ENCODE measurements at places on chromosomes 7 and 10.

DNA sequence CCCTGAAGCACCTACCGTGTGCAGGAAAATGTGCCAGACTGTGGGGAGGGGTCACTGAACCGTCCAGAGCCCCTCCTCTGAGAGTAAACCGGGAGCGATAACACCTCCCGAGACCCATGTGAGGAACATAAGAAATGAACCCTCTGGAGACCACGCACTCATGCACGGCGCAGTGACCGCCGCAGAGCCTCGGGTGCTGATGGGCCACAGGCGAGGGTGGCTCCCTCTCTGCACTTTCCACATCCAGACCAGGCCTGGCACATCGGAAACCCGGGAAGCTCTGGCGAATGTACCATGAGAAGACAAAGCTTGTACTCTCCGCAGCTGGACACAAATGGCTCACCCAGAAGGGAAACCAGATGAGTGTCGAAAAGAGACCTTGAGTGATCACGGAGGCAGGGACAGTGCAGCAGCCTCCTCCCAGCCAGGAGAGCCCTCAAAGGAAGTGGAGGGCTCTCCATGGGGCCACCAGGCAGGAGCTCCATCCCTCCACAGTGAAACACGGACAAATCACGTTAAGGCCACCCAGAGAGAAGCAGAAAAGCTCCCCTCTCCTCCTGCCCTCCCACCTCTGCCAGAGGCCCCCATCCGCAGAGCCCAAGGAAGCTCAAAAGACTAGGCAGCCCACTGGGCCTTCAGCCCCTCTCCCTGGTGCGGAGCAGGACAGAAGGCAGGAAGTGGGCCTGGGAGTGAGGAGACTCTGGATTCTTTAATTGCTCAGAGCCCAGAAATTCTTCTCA is 178.1 kb upstream of the PPP2R2D start:
- no peak for DNase-seq

GRCh38 chr10:963186-963585 is 25.0 kb upstream of the GTPBP4 start:
- DNase-seq = no peak

GRCh38 chr7:140902303-140902953 is 22.3 kb downstream of the BRAF start:
- no peak for DNase-seq

DNA sequence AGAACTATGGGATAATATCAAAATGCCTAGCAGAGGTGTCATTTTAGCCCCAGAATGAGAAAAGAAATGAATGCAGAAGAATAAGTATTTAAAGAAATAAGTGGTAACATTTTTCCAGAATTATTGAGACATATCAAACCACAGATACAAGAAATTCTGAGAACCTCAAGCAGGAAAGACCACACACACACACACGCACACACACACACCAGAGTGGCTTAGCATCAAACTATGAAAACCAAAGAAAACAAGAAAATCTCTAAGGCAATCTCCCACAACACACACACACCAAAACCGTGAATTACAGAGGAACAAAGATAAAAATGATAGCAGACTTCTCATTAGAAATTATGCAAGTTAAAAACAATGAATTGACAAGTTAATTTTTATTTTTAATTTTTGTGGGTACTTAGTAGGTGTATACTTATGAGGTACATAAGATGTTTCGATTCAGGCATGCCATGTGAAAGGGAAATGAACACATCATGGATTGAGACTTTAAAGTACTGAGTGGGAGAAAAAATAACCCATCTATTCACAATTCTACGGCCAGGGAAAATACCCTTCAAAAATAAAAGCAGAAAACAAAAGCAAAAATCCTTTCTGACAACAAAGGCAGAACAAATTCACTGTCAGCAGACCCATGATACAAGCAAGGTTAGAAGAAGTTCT is 14.6 kb downstream of the PPIF start:
- no peak for DNase-seq

DNA sequence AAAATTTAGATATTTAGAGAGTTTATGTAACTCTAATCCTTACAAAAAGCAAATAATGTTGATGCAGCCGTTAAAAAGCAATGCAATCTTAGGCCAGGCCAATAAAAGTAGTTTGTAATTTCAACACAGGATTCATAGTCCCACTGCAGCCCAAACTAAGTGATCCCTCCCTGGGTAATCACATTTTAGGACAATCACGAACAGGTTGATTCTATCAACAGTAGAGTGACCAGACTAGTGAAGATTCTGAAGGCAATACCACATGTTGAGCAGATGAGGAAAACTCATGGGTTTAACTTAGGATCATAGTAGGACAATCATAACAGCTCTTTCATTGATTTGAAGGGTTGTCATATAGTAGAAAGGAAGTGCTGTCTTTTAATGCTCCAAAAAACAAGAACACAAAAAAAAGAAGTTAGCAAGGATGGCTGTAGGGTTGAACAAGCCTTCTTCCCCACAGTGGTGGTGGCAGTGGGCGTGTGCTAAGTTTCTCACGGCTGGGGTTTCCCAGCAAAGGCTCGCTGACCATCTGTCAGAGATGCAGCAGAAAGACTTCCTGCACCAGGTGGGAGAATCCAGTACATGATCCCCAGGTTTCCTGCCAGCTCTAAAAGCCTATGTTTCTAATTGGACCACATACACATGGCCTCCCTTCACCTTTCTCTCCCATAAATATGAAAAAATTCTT is 212.2 kb downstream of the CHRM2 start:
- no peak for DNase-seq

DNA sequence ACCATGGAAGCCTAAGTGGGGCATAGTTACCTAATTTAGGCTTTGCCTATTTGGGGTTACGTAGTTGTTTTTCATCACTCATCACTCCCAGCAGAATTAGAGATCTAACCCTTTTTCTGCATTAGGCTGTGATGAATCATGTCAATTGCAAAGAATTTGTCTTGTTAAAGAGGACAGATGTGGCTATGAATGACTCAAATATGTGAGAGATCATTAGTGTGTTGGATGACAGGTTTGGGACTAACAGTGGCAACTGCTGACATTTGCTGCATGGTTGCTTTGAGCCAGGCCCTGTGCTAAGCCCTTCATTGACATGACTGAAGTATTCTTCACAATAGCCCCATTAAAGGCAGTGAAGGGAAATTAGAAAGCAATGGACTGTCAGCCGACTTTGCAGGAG is 83.4 kb upstream of the BMPER start:
- no peak for DNase-seq
